ENCODE measurements at places on chromosomes 16 and 17. TPM values are rescaled to one million over a fixed set of nuclear protein-coding genes. Genes with fewer than 3 reads are reported as not detected.
A peak's percentile ranks its signal among the peaks of the same experiment; 100 is the strongest.

- DNase-seq = peak; percentile 93
- peak within 1 kb of the TSS; percentile 95 for H3K4me3 ChIP-seq
- no peaks in the 10 kb centered on the region for H3K36me3 ChIP-seq
- H3K4me1 ChIP-seq = peaks cover 58% of the 10 kb centered on the region
- no peaks in the 10 kb centered on the region for H3K27me3 ChIP-seq
- peak within 1 kb of the TSS; percentile 87 for H3K27ac ChIP-seq
Observed at GRCh38 chr17:70168977-70169708, at the start of gene KCNJ2. Gene KCNJ2 (plus strand): TSS chr17:70169532. CDS start chr17:70175040, 5,508 bp downstream.

- H3K36me3 ChIP-seq = no peaks in the 10 kb centered on the region
- no peak for DNase-seq
- peaks cover 5% of the 10 kb centered on the region for H3K4me1 ChIP-seq
Observed at GRCh38 chr17:38681096-38681495, 6.3 kb upstream of the EPOP start.

CBX2 gene
- 20.0 TPM for total RNA-seq

- H3K4me1 ChIP-seq = no peaks in the 10 kb centered on the region
- H3K4me3 ChIP-seq = no peak overlapping the region
- H3K27me3 ChIP-seq = no peaks in the 10 kb centered on the region
- DNase-seq = no peak
- no peak overlapping the region for H3K27ac ChIP-seq
Observed at GRCh38 chr16:55437625-55438024, 41.4 kb upstream of the MMP2 start.

DNA sequence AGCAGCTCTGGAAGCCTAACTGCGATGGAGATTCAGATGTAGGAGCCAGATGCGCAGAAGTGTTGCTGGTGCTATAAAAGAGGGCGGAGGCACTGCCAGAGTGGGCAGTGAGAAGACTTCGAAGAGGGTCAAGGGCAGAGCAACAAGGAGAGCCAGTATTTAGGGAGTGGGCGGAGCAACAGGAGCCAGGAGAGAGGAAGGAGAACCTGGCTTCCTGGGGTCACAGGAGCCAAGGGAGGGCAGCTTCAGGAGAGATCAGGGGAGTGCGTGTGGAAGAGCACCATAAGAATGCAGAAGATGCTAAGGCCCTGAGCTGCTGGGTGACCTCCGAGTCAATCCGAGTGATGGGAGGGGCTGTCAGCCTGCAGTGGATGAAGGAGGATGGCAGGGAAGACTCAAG is 14.4 kb upstream of the MRPS23 start:
- H3K36me3 ChIP-seq = no peaks in the 10 kb centered on the region
- H3K4me3 ChIP-seq = no peak overlapping the region
- no peak overlapping the region for H3K27ac ChIP-seq
- no peak for DNase-seq
- peaks cover 36% of the 10 kb centered on the region for H3K4me1 ChIP-seq

- H3K27me3 ChIP-seq = peaks cover 5% of the 10 kb centered on the region
- no peak overlapping the region for H3K4me3 ChIP-seq
Observed at GRCh38 chr17:79630821-79631639, 20.2 kb upstream of the RBFOX3 start.

DNA sequence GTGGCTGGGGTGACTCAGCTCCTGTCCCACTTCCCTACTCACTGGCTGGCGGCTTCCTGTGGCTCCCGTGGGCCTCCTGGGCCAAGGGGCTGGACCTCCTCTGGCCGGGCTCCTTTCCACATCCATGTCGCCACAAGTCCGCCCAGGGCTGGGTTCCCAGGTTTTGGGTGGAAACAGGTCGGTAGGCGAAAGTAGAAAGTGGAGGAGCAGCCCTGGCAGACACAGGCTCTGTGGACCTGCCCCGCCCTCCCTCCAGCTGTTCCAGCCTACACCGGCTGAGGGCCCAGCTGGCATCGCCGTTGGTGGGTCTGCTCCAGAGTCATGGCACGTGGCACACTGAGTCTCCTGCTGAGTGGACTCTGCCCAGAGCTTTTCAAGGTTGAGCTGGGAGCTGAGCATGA is 28.7 kb downstream of the GSE1 start:
- H3K36me3 ChIP-seq = no peaks in the 10 kb centered on the region
- peaks cover 5% of the 10 kb centered on the region for H3K4me1 ChIP-seq
- no peaks in the 10 kb centered on the region for H3K27me3 ChIP-seq

GRCh38 chr17:17935321-17936271 is 36.6 kb downstream of the TOM1L2 start:
- no peak overlapping the region for H3K27ac ChIP-seq
- H3K4me1 ChIP-seq = peaks cover 4% of the 10 kb centered on the region
- H3K36me3 ChIP-seq = no peaks in the 10 kb centered on the region
- no peaks in the 10 kb centered on the region for H3K27me3 ChIP-seq
- no peak overlapping the region for H3K4me3 ChIP-seq

DNA sequence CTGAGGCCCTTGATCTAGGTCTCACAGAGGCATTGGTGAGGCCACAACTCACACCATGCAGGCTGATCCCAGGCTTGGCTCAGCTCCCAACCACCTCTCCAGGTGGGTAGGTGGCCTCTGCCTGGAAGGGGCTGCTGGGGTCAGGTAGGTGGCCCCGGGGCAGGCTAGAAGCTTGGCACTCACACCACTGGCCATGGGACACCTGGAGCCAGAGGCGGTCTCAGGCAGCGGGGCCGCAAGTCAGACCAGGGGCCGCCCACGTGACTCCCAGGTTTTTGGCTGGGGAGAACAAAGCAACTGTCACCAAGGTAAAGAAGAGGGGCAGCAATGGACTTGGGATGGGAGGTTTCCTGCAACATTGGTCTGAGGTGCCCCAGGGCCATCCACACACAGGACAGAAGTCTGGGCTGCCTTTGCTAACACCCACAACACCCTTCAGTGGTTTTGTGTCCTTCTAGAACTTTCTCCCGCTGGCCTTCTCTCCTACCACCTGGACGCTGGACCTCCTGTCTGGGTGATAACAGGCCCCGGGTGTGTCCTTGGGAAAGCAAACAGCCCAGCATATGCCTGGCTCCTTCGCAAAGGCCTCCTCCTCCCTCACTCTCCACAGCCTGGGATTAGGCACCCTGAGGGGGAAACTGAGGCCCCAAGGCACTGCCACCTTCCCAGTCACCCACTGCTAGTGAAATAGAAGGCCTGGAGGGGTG is 16.4 kb downstream of the C16orf74 start:
- no peak overlapping the region for H3K4me3 ChIP-seq
- no peak overlapping the region for H3K27ac ChIP-seq
- H3K4me1 ChIP-seq = no peaks in the 10 kb centered on the region
- no peak for DNase-seq
